ENCODE measurements at places on chromosomes 12 and 14.

GRCh38 chr12:80941916-80942315, 4.2 kb upstream of the LIN7A start:
- no peak for DNase-seq

DNA sequence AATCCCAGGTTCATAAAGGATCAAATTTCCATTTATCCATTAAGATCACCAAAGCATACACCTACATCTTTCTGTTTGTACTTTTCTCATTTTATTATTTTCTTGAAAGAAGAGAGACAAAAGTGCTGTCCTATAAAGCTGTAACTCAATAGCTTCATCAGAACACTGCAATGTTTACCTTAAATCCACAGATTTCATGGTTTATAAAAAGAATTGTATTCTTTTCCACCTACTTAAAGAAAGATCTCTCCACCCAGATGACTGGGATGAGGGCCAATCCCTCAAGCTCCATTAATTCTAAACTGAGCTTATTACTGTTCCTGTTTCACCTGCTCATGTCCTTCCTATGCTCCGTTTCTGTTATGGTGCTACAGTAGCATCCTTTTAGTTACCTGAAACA, 470.6 kb downstream of the BCAT1 start:
- DNase-seq, result no peak

DNA sequence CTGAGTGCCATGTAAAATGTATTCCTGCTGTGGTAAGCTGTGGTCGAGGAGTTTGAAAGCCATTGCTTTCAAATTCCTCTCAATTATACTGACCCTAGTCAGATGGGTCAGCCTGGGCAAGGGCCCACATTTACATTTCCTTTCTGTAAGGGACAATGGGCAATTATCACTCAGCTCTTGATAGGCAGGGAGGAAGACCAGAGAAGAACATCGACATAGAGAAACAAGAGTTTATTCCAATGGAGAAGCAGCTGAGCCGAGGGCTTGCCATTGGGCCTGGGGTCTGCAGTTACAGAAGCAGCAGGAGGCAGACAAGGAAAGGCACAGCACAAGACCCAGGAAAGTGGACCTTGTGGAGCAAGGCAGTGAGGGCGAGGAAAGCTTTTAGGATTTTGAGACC, 9.7 kb downstream of the NRIP2 start:
- DNase-seq, result no peak

GRCh38 chr12:11862798-11863197, 207.9 kb upstream of the BCL2L14 start:
- DNase-seq, result no peak

DNA sequence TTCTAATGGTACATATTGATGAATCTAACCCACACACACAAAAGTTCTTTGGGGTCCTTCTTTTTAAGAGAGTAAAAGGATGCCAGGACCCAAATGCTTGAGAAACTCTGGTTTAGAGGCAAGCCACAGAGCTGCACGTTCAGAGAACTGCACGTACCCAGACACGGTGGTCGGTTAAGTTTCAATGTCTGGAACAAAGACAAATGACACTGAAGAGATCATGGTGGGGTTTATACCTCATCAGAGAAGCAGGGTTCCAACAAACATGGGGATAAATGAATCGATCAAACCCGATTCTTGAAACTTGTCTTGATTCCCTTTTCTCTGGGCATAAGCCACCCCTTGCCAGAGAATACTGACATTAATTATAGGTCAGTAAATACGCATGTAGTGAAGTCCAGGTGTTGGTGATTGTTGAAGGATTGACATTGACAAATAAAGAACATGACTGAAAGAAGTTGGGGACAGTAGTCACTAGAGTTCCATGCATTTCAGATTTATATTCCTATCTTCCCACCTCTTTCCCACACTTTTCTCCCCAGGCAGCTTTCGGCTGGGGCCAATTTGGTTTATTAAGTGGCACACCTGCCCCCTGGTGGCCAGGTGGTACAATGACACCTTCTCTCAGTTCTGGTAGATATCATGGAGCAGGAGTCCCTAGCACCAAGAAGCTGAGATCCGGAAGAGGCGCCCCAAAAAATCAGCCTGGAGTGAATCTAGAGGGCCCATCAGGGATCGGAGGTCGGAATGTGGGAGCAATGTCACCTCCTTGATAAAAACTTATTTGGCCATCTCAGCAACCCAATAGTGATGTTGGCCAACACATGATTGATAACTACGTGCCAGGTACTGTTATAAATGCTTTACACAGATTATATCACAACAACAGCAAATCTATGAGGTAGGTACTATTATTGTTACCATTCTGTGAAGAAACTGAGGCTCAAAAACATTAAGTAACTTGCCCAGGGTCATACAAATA, 17.8 kb upstream of the HDAC7 start:
- no peak for DNase-seq

GRCh38 chr14:93011650-93012325, 88.8 kb downstream of the CHGA start:
- no peak for DNase-seq

GRCh38 chr12:18861287-18861858, 123.5 kb downstream of the CAPZA3 start:
- DNase-seq, result no peak

DNA sequence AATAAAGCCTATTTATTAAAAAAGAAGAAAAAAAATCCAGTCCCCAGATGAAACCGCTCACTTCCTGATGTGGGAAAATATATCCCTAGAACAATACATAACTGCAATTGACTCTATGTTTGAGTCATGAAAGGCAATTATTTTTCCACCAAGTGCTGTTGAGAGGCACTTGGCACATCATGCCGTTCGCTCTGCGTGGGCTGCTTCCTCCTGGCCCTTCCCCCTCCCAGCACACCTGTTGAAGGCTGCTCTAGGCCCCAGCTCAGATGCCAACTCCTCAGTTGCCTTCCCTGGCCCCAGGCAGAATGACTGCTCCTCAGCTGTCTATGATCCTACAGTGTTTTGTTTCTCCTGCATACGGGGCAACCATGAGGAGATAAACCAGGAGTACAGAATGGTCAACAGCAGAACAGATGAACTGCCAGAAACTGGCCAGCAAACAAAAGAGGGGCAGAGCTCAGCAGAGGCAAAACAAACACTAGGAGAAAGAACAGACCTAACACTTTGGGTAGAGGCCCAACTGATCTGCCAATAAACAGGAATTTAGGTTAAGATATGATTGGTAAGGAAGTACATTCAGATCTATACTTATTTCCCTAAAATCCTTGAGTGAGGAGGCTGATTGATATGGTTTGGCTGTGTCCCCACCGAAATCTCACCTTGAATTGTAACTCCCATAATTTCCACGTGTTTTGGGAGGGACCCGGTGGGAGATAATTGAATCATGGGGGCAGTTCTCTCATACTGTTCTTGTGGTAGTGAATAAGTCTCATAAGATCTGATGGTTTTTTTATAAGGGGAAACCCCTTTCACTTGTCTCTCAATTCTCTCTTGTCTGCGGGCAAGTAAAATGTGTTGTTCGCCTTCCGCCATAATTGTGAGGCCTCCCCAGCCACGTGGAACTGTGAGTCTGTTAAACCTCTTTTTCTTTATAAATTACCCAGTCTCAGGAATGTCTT, 58.6 kb downstream of the SLC38A1 start:
- DNase-seq, result no peak

GRCh38 chr14:77612011-77612620, 4.3 kb downstream of the SPTLC2 start:
- DNase-seq, result peak; percentile 26

DNA sequence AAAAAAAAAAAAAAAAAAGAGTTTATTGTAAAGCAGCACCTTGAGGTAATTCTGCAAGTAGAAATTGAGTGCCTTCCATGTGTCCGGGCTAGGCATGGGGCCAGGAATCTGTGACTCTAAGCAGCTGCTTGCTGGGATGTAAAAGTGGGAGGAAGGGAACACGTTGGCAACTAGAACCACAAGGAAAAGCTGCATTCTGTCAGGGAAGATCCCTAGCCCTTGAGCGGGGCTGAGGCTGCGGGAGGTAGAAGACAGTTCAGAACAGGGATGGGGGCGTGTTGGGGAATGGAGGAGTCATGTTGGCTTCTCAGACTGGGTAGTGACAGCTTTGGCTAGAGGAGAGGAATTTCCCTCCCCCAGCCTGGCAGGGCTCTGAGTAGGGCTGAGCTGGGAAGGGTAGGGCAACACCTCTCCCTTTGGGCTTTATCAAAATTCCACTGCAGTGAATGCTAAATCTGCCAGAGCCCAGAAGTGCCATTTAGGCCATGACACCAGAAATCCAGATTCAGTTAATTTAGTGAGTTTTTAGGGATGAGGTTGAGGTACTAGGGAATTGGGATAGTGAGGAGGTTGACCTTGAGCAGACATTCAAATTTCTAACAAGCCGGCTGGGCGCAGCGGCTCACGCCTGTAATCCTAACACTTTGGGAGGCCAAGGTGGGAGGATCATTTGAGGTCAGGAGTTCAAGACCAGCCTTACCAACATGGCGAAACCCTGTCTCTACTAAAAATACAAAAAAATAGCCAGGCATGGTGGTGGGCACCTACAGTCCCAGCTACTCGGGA, 3.4 kb upstream of the TRAFD1 start:
- DNase-seq, result peak; percentile 60

DNA sequence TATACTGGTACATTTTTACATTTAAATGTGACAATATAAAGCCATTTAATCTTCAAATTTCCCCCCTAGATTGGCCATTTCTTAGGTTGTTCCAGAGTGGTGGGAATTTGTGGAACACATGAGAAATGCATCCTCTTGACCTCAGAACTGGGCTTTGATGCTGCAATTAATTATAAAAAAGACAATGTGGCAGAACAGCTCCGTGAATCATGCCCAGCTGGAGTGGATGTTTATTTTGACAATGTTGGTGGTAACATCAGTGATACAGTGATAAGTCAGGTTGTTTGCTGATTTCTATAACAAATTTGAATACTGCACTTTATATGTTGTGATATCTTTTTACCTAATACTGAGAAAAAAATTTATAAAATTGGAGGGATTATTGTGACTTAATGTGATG, 7.6 kb upstream of the ZNF410 start:
- no peak for DNase-seq

GRCh38 chr12:47889040-47889439, 15.8 kb downstream of the VDR start:
- DNase-seq, result no peak

DNA sequence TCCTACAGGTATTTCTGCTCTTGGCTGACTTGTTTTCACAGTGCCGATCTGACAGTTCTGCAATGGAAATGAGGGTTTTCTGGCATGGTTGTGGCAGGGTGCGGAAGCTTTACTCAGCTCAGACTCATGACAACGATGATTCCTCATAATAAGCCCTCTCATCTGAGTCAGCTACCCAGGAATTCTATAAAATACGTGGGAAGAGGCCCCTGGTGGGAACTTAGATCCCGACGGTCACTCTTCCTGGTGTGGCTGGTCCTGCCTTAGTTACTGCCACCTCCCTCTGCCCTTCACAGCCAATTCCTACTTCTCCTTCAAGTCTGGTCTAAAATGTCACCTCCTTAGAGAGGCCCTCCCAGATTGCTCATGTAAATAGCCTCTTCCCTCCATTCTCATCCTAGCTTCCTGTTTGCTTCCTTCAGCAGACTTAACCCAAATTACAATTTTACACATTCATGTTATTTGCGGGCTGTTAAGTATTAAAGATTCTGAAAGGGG, 104.2 kb upstream of the MAP1LC3B2 start:
- DNase-seq, result peak; percentile 89

Data from GM04503 (cell line).